ENCODE measurements at places on chromosomes 7 and 10.
A peak's percentile ranks its signal among the peaks of the same experiment; 100 is the strongest.

DNA sequence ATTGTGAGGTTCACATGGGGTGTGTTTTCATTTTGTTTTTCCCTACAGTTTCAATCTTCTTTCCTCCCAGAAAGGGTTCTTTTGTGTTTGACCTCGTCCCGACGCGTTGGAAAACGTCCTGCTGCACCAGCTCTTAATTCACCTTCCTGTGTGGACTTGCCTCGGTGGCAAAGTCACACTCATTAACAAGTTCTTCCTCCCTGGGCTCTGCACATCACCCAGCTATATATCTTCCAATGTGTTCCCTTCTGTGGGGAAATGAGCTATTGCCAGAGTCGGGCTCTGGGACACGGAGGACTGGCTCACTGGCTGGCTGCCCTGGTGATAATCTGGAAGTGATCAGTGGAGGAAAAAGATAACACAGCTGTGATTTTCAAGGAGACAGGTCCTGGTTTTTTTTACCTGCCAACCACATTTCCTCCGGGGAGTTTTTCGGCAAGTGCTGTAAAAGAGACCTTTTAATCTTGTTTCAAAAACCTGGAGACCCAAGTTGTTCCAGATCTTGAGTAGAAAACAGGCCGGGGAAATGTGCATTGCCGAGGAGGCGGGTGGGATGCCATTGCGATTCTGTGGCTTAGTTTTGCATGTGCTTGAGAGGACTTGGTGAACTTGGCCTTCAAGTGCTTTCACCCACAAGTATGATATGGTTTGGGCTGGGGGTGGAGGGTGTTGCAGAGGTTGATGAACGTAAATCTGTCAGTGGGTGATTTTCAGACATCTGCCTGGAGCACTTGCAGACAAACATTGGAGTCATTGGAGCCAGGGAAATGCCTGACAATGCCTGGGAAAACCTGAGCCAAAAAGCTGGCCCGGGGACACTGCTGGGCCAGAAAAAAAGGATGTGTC, 96.5 kb upstream of the CREB5 start:
- DNase-seq: no peak

DNA sequence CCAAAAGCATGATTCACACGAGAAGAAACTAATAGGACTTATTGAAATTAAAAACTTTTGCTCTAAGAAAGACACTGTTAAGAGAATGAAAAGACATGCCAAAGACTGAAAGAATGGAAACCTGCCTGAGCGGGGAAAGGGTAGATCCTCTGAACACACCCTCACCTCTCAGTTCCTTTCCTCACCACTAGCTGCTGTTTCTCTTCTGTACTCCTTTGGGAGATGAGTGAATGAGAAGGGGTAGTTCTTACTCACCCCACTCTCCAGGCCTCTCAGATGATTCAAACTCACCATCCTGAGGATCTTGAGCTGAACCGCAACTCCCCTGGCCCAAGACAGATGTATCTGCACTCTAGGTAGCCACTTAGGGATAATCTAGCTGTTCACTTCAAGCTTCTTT, 41.9 kb downstream of the IQUB start:
- no peak for DNase-seq

DNA sequence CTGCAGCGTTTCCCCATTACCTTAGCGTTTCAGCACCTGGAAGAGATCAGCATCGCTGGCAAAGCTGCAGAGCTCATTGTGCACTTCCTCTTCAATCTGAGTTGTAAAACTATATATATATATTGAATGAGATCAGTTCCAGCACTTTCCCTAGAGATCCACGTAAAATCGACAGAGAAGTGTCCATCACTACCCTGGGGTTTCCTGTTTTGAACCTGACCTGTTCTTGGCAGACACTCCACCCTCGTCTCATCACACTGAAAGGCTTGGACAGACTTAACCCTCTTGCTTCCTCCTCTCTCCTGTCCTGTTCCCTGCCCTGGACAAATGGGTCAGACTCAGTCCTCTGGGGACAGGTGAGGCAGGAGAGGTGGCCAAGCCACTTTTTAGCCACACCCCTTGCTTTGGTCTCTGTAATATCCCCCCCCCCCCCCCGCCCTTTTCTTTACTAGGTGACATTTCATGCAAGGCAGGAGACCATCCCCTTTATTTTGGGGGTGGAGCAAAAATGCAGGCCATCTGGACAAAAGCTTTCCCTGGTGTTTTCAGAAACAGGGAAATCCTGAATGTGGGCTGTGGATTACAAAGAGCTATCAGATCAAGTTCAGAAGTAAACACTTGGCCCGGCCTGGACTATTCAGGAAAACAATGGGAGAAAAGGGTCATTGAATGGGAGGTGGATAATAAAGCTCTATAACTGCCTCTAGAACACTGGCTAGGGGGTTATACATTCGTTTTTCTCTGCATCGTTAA, 83.7 kb upstream of the KDM7A start:
- no peak for DNase-seq

- DNase-seq: no peak
These were observed 95.5 kb downstream of the MAP3K8 start for GRCh38 chr10:30529373-30529998.

DNA sequence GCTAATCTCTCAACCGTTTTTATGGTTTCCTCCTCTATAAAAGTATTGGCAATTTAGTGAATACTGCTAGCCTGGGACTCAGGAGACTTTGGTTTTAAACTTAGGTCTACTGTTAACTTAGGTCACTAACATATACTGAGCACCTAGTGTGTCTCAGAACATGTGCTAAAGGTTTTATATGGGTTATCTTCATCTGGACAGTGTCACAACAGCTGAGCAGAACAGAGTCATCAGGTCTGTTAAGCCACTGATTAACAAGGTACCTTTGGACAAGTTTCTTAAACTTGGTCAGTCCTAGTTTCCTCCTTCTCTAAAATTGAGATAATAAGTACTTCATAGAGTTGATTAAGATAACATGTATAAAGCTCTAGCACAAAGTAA, 30.6 kb downstream of the NET1 start:
- DNase-seq: no peak

DNA sequence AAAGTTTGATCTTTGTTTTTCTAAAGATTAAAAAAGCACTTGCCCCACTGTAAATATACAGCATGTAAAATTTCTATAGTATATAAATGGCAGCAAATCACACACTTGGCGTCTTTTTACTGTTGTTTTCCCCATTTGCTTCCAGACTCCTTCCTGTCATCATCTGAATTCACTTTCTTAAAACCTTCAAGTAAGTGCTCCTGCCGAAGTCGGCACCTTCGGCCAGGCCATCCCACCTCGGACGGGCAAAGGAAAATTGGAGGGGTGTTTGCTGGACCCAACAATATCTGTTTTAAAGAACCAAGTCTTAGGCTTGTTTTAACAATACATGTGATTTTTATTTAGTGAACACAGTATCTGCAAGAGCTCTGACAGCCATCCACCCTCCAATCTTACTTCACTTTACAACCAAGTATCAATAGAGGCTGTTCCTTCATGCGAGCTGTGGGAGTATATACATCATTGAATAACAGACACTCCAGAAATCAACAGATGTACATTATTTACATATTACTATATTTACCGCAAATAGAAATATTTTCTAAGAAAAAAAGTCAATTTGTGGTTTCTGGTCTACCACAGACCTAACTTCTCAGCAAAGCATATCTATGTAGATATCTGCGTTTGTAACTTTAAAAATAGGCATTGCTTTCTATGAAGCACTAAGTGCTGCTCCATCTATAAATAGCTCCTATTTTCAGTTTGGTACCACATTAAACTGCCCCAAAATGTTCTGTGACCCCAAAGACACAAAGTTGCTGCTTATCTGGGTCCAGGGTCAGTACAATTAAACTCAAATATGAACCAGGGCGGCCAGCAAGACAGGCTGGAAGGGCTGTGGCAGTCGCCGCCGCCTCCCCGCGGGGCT, 110.7 kb downstream of the CYTH3 start:
- DNase-seq: no peak

- no peak for DNase-seq
These were observed 18.0 kb upstream of the MTURN start for GRCh38 chr7:30116771-30117170.

GRCh38 chr10:48300556-48300955, 5.9 kb upstream of the MAPK8 start:
- no peak for DNase-seq

DNA sequence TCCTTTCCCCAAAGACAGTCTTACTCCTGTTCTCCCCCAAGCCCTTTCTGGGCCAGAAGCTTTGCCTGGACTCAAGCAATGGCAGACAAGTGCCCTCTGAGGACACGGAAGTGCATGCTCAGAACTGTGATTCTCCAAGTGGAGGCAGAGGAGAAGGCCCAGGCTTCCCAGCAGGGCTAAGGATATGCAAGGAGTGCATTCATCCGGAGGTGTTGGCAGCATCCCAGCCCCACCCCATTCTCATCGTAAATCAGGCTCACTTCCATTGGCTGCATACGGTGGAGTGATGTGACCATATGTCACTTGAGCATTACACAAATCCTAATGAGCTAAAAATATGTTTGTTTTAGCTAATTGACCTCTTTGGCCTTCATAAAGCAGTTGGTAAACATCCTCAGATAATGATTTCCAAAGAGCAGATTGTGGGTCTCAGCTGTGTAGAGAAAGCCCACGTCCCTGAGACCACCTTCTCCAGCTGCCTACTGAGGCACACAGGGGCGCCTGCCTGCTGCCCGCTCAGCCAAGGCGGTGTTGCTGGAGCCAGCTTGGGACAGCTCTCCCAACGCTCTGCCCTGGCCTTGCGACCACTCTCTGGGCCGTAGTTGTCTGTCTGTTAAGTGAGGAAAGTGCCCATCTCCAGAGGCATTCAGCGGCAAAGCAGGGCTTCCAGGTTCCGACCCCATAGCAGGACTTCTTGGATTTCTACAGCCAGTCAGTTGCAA, 1.4 kb upstream of the RBP3 start:
- DNase-seq: peak; percentile 75

DNA sequence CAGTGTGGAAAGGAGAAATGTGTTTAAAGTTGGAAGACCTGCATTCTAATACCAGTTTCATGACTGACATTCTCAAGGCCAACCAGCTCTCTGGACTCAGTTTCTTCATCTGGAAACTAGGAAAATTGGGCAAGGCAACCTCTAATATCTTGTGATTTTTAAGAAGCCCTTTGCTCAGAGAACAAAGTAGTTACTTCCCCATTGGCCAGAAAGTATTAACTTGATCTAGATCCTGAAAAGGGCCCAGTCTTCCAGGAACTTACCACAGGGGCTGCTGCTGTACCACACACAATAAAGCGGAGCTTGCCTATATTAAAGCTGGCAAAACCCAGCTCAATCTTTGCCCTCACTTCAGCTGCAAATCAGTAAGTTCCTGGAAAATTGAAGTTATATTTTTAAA, 155.6 kb upstream of the ADO start:
- DNase-seq: no peak

- no peak for DNase-seq
These were observed 58.8 kb downstream of the STEAP1B start for GRCh38 chr7:22441157-22441556.

DNA sequence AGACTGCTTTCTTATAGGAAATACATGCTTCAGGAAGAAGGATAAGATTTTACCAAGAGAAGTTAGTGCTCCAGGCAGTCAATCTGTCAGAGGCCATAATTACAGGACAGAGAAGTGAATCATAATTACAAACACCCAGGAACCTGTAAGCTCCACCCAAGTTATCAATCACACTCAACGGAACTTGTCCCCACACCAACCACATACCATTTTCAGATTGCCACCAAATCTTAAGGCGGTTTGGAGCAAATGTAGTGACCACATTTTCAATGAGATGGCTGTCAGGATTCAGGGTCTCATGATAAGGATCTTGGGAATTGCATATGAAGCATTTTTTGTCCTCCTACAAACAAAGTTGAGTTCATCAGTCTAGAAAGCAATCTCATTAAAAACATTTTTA, 4.8 kb downstream of the LAMB1 start:
- no peak for DNase-seq

- DNase-seq: no peak
These were observed 559.4 kb upstream of the GALNT17 start for GRCh38 chr7:70572571-70572970.

- DNase-seq: no peak
These were observed 18.2 kb downstream of the UNCX start for GRCh38 chr7:1250901-1251300.

GRCh38 chr10:94092848-94093247, 99.1 kb downstream of the PLCE1 start:
- DNase-seq: no peak

DNA sequence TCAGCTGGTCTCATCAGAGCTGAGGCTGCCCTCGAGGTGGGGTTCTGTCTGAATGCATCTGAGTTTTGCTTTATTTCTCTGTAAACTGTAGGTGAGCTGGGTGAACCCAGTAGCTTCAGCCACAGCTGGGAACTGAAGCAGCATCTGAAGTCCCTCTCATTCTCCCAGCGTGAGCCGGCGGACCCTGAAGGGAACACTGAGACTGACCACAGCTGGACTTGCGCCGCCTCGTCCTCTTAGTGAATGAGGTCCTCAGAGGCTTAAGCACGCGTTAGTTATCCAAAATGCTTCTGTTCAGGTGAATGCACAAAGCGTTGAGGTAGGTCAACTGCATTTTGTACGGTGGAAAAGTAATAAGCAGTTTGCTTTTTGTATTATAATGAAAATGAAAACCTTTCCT, 76.6 kb downstream of the AMZ1 start:
- DNase-seq: no peak

GRCh38 chr7:70486977-70487376, 645.0 kb upstream of the GALNT17 start:
- no peak for DNase-seq

- DNase-seq: no peak
These were observed at the start of gene ADAP1 for GRCh38 chr7:954330-955238. Gene ADAP1 (minus strand): TSS chr7:954680. CDS start chr7:954477, 203 bp downstream.

- no peak for DNase-seq
These were observed 8.9 kb downstream of the EEPD1 start for GRCh38 chr7:36161996-36162395.

DNA sequence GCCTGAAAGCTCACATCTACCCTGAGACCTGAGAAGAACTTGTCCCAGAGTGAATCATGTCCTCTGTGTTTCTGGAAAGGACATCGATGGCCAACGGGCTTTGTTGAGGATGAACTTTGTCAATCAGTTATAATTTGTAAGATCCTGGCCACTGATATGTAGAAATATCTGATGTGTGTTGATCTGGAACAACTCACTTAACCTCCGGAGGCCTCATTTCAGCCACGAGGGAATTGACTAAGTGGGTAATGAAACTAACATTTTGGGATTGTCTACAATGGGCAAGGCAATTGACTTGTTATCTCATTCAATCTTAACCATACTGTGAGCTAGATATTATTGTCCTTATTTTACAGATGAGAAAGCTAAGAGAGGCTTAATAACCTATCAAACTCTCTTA, 468.1 kb upstream of the NRP1 start:
- DNase-seq: no peak

GRCh38 chr10:77692782-77693181, 55.2 kb upstream of the KCNMA1 start:
- no peak for DNase-seq
